ENCODE measurements at places on chromosomes 13 and 19. TPM values are rescaled to one million over a fixed set of nuclear protein-coding genes. Genes with fewer than 3 reads are reported as not detected.

APC2 gene
- total RNA-seq = 0.07 TPM

LSR gene
- 25.4 TPM for total RNA-seq

PSG2 gene
- total RNA-seq = not detected

NKPD1 gene
- 0.22 TPM for total RNA-seq

KCNN4 gene
- 130 TPM for total RNA-seq

ZNF256 gene
- 3.9 TPM for total RNA-seq

GRCh38 chr13:91214031-91214430 lies 133.5 kb upstream of the MIR17HG start:
- DNase-seq = no peak

GRCh38 chr19:28184997-28185396 lies 1028.0 kb downstream of the UQCRFS1 start:
- no peak for DNase-seq

- DNase-seq = no peak
Measured at GRCh38 chr19:41565379-41565720, 10.6 kb upstream of the CEACAM21 start.

- no peak for DNase-seq
Measured at GRCh38 chr13:110233951-110234280, 73.0 kb downstream of the COL4A1 start.

DNA sequence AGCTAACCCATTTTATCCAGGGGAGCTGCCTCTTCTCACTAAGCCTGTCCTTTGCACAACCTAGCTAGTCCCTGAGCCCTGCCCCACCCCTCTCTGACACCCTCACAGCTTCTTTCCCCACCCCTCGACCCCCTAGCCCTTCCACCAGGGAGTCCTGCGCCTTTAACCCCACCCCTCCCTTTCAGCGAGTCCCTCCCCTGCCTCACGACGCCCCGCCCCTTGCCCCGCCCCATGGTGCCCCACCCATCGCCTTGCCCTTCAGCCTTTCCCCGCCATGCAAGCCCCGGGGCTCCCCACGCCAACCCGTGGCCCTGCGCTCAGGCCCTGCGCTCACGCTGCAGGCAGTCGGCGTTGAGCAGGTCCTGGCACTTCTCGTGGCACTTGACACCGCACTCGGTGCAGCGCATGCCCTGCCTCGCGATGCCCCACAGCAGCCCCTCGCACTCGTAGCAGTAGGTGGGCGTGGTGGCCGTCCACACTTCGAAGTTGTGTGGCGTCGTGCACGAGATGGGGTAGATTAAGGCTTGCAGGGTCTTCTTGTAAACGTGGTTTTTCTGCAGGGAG lies 40.0 kb downstream of the UNC13A start:
- no peak for DNase-seq

DNA sequence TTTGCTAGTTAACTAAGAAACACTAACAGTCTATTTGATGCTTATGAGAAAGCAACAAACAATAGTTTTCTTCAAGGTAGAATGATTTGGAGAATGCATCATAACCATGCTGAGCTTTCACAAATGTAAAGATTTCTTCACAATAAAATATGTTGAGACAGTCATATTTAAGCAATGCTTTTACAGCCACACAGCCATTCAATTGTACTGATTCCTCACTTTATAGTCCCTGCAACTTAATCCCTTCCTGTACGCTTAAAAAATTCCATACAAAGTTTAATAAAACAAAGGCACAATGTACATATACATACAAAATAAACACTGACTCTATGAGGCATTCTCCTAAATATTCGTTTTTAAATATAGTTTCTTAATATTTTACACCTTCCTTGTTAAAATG lies 4.7 kb upstream of the ACOD1 start:
- DNase-seq = no peak

DNA sequence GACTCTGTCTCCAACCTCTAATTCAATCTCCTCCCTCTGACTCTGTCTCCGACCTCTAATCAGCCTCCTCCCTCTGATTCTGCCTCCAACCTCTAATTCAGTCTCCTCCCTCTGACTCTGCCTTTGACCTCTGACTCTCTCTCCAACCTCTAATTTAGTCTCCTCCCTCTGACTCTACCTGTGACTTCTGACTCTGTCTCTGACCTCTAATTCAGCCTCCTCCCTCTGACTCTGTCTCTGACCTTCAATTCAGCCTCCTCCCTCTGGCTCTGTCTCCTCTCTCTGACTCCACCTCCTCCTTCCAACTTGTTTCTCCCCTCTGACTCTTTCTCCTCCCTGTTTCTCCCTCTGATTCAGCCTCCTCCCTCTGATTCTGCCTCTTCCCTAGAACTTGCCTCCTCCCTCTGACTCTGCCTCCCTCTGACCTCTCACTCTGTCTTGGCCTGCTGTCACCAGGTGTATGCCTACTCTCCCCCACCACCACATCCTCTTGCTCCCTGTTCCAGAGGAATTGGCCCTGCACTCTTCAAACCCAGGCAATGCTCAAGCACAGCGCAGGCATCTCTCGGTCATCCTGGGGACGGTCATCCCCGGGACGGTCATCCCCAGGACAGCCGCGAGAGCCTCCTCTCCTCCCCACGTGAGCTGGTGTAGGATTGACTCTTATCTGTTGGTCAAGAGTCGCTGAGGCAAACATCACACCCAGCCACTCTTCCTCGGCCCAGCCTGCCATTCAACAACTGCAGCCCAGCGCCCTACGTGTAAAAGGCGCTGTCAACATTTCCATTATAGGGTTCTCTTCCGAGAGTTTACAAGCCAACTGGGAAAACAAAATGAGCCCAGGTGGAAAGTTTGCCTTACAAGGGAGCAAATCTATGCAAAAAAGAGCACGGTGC lies 60.2 kb downstream of the ZIC5 start:
- peak; percentile 30 for DNase-seq

DNA sequence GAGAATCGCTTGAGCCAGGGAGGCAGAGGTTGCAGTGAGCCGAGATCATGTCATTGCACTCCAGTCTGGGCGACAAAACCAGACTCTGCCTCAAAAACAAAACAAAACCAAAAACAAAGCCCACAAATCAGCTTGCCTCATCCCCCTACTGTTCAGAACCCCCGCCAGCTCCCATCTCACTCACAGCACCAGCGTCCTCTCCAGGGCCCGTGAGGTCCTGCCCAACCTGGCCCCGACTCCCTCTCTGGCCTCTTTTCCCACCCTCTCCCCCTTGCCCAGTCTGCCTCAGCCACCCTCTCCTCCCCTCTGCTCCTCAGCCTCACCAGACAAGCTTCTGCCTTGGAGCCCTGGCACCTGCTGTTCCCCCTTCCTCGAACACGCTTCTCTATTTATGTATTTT lies 3.8 kb downstream of the SLC8A2 start:
- no peak for DNase-seq

DNA sequence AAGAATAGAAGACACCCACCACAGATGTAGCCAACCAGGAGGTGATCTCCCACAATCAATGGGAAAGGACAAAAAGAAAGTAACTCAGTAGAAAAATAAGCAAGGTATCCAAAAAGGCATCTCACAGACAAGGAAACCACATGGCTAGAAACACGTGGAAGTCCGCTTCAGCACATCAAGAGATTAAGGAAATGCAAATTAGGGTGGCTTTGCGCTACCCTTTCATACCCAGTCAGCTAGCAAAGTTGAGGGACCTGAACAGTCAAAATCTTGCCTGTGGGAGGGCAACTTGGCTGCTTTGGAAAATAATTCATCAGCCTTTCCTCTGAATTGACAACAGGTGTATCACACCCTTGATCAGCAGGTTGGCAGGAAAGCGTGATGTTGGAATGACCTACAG lies 11.6 kb upstream of the UQCR11 start:
- DNase-seq = peak; percentile 36

DNA sequence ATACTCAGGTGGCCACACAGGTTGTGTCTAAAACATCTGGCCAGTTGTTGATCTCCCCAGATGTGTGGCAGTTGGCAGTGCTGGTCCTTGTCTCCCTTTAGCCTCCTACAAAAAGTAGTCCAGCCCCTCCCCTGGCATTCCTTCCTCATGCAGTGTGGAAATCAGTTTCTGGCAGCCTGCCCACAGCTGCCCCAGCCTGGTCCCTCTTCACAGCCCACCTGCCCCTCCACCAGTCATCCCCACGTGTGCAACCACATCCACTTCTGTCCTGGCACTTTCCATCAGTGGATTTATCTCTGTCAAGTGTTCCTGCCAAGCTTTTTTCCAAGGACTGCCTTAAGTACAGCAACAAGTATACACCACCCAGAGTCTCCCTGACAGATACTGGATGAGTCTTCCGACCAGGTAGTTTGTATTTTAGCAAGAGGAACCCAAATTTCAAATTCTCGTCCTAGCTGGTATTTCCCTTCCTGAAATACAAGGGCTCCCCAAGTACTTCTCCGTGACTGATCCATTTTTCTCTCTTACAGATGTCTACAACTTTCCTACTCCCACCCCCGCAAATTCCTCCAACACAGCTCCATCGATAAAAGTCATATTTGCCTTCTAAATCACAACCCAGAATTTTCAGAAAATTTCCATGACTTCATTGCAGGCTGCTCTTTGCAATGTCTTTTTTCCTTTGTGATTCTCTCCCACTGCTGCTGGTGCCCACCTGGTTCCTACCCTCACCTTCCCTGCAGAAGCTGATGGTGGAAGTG lies 313.5 kb downstream of the FOXO1 start:
- DNase-seq = no peak

DNA sequence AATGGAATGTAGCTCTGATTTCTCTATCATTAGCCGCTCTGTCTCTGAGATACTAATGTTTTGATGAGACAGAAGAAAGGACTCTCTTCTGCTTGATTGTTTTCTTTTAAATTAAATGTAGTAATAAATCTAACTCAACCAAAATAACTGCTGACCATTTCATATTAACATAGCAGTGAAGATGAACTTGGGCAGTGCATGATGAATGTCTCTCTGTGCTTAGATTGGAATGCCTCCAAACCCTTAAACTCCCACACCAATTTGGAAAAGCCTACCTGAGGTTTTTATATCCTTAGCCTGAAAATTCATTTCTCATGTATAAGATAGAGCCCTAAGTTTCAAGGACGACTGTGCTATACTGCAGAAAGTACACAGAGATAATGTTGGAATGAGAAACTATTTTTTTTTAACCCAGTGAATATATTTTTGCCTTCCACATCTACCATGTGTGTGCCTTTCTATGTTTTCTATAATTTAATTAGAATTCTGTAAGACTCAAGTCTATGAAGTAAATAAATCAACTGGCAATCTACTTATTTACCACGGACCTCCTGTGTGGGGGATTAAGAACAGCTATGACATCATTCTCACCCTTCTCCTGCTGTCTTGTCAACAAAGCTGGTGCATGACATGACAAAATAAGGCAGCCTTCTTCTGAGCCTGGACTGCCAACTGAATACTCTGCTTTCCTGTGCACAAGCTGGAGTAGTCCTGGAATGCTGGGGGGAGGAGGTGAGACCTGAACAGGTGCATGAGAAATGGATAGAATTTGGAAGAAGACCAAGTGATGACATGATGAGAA lies 155.5 kb downstream of the FGF9 start:
- no peak for DNase-seq

All from activated CD4-positive, alpha-beta memory T cell treated with anti-CD3 and anti-CD28 coated beads for 36 hours (primary cell).